Spinal cord (tissue), 10 donors: ENCODE measurements at places on chromosomes 1 and 21. TPM values are rescaled to one million over a fixed set of nuclear protein-coding genes. Genes with fewer than 3 reads are reported as not detected.

The PLA2G2A gene
- total RNA-seq: 0.40 TPM

GRCh38 chr1:229251185-229251584 is 19.7 kb upstream of the RAB4A start:
- H3K27ac ChIP-seq: peak overlapping the region; percentile 33
- H3K4me3 ChIP-seq: no peak overlapping the region
- DNase-seq: peak; percentile 49
- H3K36me3 ChIP-seq: no peaks in the 10 kb centered on the region

The TNFAIP8L2 gene
- total RNA-seq: 5.5 TPM

DNA sequence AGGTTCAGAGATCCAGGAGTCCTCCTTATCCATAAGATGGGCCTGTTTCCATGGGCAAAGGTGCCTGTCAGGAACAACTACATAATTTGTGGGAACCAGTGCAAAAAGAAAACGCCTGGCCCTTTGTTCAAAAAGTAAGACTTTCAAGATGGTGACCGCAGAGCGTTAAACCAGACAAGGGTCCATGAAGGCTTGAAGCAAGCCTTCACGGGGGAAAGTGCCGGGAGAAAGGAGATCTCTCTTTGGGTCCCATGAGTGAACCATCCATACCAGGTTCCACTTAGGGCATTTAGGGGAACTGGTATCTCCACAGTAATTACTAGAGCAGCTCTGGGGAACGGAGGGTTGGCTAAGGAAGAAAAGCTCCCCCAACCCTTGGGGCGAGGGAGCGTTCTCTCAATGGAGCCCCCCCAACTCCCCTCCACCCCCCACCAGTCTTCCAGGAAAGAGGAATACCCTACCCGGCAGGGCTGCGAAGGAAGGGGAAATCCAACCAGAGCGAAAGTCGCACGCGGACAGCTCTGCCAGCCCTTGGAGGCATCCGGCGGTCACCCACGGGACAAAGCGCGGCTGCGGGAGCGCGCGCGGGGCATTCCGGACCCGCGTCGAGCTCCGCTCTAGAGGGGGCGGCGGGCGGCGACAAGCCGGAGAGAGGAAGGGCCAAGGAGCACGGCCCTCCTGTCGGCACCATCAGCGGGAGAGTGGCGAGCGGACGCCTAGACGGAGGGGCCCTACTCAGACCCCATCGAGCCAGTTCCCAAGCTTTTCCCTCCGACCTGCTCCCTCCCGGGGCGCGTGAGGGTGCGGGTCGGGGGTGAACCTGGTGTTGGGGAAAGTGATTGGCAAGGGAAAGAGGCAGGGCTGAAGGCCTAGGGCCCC is 687 bp upstream of the RASSF5 start:
- H3K36me3 ChIP-seq: no peaks in the 10 kb centered on the region
- DNase-seq: no peak
- peak overlapping the region; percentile 46 for H3K4me3 ChIP-seq
- H3K27ac ChIP-seq: no peak overlapping the region
- peaks cover 24% of the 10 kb centered on the region for H3K4me1 ChIP-seq
